ENCODE measurements at places on chromosomes 5 and 9. TPM values are rescaled to one million over a fixed set of nuclear protein-coding genes. Genes with fewer than 3 reads are reported as not detected.

The GRM6 gene
- not detected for total RNA-seq

The C6 gene
- 0.26 TPM for total RNA-seq

The TAL2 gene
- total RNA-seq = not detected

The GMCL2 gene
- total RNA-seq = under 0.01 TPM

The PLPPR1 gene
- not detected for total RNA-seq

The CMYA5 gene
- 4.1 TPM for total RNA-seq

GRCh38 chr5:116502616-116503015 is 72.0 kb downstream of the SEMA6A start:
- peak; percentile 90 for DNase-seq

GRCh38 chr5:151622367-151623088 is 31.4 kb upstream of the FAT2 start:
- DNase-seq = no peak

- no peak for DNase-seq
Measured at GRCh38 chr5:146640285-146640896, 124.4 kb upstream of the GPR151 start.

- DNase-seq = peak; percentile 11
Measured at GRCh38 chr5:125196481-125197111, 450.2 kb upstream of the ZNF608 start.

DNA sequence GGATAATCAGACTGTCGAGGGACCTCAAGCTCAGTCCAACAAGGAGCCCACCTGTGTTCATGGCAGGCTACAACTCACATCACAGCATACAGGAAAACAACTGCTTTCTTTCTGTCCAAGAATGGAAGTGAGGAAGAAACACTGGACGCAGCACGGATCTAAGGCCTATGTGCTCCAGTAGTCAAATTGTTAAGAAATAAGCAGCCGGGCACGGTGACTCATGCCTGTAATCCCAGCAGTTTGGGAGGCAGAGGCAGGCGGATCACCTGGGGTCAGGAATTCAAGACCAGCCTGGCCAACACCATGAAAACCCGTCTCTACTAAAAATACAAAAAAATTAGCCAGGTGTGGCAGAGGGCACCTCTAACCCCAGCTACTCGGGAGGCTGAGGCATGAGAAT is 427.8 kb downstream of the BNC2 start:
- peak; percentile 76 for DNase-seq

GRCh38 chr9:90600029-90600428 is 42.6 kb downstream of the DIRAS2 start:
- no peak for DNase-seq

DNA sequence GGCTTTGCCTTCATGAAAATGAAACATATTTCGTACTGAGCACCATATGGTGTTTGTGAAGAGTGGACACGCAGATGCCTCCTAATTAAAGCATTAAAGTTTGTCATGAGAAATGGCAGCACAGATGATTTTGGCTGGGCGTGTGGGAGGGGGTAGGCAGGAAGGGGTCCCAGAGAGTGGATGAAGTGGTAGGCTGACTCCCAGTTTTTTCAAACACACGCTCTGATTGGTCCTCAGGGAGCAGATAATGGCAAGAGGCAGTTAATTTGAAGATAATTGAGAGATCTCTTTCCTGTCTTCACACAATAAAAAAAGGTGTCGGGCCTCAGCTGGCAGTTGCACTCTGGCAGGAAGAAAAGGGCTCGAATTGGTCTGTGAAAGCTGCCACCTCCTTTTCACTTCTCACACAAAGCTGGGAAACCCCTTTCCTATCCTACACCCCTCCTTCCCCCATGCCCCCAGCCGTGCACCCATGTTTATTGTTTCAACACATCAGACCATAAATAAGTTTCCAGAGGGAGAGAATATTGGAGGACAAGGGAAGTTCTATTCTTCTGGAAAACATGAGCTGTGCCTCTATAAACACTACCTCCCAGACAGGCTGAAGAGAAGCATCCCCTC is 429.6 kb downstream of the ARHGEF28 start:
- DNase-seq = no peak

- DNase-seq = no peak
Measured at GRCh38 chr5:143860211-143860610, 48.2 kb downstream of the HMHB1 start.

- DNase-seq = no peak
Measured at GRCh38 chr5:68744206-68744605, 349.6 kb upstream of the SLC30A5 start.

- no peak for DNase-seq
Measured at GRCh38 chr9:30348904-30349303, 2035.5 kb upstream of the ACO1 start.
